NCI-H526 (cell line): ENCODE measurements at places on chromosomes 6 and 20.

DNA sequence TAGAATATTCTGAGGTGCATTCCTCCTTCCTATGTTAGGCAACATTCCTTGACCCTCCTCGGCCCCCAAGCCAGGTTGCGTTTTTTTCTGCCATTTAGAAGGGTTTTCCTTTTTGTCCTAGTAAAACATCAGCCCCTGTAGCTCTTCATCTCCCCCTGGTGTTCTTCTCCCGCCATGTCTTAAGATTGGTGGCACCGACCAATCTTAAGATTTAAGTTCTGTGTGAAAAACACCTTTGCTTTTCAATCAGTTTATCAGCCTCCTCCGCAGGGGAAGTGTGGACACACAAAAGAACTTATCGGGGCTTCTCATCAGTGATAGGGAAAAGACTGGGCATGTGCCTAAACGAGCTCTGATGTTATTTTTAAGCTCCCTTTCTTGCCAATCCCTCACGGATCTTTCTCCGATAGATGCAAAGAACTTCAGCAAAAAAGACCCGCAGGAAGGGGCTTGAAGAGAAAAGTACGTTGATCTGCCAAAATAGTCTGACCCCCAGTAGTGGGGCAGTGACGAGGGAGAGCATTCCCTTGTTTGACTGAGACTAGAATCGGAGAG lies 719 bp upstream of the EDN1 start:
- DNase-seq = no peak

GRCh38 chr20:55576981-55577380 lies 428.3 kb downstream of the CBLN4 start:
- no peak for DNase-seq

DNA sequence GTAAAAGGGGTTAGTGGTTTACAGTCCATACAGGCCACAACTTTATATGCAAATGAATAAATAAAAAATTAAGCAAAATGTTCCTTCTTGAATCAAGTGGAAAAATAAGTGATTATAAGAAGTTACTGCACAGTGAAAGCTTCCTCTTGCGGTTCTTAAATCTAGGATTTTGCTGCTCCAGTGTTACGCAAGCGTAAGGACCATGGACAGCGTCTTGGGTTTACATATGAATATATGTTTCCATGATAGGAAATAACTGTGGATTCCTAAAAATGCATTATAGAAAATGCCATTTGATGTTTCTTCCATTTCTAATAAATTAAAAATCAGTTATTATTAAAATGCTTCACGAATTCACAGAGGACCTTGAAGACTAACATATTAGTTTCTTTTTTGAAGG lies 176.6 kb upstream of the POU3F2 start:
- DNase-seq = no peak

DNA sequence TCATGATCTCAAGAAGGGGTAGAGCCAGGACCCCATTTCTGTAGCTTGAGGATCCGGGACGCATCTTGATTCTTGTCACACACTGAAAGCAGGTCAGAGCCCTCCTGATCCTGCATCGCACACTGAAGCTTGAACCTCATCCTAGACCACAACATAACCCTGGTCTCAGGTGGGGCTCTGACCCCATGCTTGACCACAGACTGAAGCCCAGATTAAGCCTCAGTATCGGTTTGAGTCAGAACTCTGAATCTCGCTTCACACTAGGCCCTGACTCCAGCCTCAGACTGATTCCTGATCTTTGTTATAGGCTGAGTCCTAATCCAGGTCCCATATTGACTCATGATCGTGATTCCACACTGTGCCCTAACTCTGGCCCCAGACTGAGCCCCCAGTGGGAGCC lies 8.5 kb upstream of the RSPO4 start:
- no peak for DNase-seq

DNA sequence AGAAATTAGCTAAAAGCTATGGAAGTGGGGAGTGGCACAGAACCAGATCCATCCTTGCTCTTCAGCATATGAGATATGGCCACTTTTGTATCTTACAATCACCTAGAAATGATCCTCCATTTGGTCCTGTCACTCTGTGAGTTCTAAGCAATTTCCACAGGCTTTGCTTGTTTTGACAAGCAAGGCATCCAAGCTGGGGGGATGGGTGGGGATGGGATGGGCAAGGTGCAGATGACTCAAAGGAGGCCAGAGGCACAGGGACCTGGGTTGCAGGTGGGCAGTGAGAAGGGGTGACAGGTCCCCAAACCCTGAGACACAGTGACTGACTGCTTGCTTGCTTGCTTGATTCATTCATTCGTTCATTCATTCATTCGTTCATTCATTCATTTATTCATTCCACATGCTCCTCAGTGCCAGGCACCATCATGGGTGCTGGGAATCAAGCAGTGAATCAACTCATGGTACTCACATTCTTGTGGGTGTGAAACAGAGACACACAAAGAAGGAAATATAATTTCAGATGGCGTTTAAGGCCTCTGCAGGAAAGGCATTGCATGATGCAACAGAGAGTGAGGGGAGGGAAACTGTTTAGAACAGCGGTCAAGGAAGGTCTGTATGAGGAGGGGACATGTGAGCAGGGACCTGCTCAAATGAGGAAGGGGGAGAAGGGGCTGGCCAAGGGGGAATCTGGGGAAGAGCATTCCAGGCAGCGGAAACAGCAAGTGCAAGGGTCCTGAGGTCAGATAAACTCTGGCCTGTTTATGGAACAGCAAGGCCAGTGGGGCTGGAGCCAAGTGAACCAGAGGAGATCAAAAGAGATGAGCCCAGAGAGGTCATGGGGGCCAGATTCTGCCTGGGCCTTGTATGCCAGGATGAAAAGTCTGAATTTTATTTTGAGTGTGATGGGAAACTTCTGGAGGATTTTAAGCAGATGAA lies 3.4 kb downstream of the KCNB1 start:
- no peak for DNase-seq

DNA sequence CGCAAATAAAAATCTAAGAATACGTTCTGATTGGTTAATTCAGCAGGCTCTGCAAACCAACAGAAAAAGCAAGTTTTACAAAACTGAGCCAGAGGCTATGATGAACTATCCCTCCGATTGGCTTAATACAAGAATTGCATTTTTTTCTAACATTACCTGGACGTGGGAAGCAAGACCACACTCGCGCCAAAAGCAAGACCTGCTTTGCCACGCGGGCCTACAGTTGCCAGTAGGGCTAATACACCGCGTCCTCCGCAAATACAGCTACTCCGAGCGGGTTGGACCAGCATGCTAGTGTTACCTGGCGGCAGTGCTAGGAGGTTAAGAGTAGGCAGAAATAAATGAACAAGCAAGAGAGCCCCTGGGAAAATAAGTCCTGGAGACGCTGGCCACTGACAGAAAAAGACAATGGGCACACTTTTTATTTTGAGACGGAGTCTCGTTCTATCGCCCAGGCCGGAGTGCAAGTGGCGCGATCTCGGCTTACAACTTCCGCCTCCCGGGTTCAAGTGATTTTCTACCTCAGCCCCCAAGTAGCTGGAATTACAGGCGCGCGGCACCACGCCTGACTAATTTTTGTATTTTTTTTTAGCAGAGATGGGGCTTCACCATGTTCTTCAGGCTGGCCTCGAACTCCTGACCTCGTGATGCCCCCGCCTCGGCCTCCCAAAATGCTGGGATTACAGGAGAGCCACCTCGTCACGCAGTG lies 131.9 kb upstream of the BTN3A2 start:
- DNase-seq = no peak

DNA sequence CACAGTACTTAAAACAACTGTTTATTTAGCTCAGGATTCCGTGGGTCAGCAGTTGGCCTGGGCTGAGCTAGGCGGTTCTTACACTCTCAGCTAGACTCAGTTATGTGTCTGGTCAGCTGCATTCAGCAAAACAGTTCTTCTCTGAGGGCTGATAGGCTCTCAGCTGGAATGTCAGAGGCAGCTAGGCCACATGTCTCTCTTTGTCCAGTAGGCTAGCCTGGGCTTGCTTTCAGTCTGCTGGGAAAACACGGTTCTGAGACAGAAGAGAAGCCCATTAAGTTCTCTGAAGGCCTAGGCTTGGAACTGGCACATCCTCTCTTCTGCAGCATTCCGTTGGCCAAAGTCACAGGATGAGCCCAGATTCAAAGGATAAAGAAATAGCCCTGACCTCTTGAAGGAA lies 65.6 kb downstream of the TULP4 start:
- no peak for DNase-seq

DNA sequence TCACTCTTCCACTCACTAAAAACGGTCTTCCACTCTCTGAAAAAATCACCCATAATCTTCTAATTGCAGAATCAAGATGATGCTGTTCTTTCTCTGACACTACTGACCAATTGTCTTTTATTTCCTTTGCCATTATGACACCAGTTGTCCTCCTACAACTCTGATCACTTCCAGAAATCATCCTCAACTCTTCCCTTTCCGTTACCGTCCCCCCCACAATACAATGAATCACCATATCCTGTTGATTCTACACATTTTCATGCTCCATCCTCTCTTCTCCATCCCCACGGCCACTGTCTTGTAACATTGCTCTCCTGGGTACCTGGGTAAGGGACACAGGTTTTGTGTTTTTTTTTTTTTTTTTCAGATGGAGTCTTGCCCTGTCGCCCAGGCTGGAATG lies 2.5 kb upstream of the PPP2R5D start:
- no peak for DNase-seq

DNA sequence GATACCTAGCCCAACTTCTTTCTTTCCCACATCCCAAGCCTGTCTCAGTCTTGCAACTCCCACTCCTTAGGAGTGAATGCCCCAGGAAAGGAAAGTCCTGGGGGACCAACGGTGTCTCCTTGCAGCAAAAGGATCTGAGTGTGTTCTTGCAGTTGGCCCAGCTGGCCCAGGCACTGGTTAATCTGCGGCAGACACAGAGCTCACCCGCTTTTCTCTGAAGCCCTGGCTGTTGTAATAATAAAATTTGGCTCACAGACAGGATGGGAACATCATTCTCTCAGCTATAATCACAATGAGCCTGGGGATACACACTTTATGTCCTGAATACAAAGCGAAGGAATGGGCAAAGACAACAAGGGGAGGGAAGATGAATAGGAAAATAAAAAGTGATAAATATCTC lies 287.0 kb upstream of the PRND start:
- DNase-seq = no peak

GRCh38 chr6:159929819-159930218 lies 39.0 kb downstream of the MAS1 start:
- DNase-seq = no peak

DNA sequence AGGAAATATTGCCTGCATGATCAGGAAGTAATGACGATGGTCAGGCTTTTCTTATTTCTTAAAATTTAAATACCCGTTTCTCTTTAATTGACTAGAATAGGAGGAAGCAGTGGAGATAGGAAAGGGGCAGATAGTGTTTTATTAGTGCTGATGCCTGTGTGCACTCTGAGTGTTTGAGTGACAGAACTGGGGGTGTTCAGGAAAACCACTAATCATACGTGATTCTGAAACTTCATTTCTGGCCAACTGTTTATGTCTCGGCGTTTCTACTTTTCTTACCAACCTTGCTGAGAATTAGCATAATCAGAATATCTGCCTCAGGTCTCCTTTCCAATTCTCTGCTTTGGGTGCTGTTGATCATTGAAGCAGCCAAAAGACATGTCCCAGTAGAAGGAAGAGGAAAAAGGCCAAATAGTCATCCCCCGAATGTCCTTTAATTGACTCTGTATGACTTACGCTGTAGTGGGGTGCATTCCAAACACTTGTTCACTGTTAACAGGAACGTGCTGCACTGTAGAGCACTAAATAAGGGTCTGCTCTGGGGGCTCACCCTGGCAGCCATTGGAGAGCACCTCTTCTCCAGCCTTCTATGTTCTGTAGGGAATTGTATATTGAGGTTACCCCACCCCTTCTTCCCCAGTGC lies 152.9 kb downstream of the JARID2 start:
- DNase-seq = no peak

- DNase-seq = no peak
These were observed 44.9 kb upstream of the KCNG1 start for GRCh38 chr20:51067792-51068191.

- no peak for DNase-seq
These were observed 128.0 kb downstream of the RIN2 start for GRCh38 chr20:19885939-19886660.

- no peak for DNase-seq
These were observed 481.6 kb downstream of the ADGRB3 start for GRCh38 chr6:69116658-69117057.

- peak; percentile 18 for DNase-seq
These were observed 15.2 kb upstream of the ATXN1 start for GRCh38 chr6:16776394-16777017.

DNA sequence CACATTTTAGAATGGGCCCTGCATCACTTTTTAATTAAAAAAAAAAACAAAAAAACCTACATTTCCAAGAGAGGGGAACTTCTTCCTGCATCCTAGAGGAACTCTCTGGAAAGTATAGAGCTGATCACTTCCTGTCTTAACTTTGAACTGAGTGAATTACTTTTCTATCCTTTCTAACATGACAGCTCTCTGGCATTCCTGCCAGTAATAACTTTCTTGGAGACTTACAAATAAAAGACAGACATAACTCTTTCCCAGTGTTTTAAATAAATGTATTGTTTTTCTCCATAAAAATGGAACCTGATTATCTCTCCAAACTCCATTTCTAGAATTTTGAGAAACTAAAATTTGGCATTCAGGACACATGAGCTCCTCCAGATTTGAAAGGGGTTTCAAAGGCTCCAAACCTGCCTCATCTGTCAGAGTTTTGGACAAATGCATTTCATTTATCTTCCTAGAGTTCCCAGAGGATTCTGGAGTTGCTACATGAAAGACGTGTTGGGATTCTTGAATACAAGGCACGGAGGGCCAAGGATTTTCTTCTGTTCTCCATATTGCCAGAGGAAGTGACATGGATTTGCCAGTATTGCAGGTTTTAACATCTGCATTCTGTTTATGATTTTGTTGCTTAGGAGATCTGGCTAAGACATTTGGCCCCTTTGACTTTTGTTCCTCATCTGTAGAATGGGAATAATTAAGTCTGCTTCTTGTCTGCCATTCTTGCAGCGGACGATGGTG lies 2.0 kb upstream of the SMOC2 start:
- DNase-seq = no peak

DNA sequence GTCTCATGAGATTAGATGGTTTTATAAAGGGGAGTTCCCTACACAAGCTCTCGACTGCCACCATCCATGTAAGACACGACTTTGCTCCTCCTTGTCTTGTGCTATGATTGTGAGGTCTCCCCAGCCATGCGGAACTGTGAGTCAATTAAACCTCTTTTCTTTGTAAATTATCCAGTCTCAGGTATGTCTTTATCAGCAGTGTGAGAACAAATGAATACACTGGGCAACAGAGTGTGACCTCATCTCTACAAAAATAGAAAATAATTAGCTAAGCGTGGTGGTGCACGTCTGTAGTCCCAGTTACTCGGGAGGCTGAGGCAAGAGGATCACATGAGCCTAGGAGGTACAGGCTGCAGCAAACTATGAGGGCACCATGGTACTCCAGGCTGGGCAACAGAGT lies 51.3 kb downstream of the MDN1 start:
- DNase-seq = no peak

DNA sequence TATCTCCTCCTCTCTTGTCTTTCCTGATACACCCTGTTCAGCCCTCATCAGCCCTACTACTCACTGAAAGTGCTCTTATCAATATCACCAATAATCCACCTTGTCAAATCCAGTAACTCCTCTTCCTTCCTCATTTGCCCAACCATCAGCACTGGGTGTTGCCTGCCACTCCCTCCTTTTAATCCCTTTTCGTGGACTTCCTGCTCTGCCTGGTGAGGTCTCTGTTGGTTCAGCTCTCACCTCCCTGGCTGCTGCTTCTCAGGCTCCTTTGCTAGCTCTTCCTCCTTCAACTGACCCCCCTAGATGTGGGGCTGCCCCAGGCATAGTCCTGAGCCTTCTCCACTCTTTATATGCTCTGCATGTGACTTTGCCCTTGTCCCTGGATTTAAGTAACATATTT lies 92.5 kb downstream of the PREP start:
- no peak for DNase-seq
